ENCODE measurements at places on chromosomes 7 and 10.

DNA sequence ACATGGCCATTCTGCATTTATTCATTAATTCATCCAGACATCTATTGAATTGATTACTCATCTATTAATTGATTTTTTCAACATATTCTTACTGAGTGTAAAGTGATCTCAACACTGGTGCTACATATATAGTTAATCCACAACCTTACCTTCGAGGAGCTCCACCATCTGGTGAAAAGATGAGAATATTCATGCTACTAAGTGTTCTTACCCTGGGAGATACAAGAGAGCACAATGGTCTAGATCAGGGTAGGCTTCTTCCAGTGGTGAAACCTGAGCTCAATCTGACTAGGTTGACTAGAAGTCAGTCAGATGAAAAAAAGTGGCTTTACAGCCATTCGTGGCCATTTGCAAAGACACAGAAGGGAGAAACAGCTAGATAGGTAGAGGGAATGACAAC, 507.4 kb downstream of the ANKRD7 start:
- DNase-seq = no peak

- DNase-seq = no peak
Measured at GRCh38 chr10:88851706-88852105, at the start of gene ANKRD22. ANKRD22 (minus strand) TSS chr10:88851844; CDS start chr10:88851607, 237 bp downstream.

- DNase-seq = no peak
Measured at GRCh38 chr10:60309371-60309770, 80.3 kb downstream of the ANK3 start.

- DNase-seq = no peak
Measured at GRCh38 chr7:15557186-15557585, 4.6 kb downstream of the AGMO start.

DNA sequence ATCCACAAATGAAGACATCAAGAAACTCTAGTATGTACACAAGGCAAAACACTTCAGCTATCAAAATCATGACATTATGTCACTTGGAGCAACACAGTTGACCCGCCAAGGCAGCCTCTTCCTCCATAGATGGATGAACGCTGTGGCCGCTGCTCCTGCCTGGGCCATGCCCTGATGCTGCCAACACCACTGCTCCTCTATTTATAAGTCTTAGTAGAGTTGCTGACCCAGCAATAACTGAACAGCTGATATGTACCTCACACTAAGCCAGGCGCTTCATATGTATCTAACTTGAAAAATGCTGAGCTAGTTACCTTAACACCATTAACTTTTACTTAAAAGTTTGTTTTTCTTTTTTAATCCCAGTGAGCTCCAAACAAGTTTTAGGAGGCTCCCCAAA, 131.9 kb downstream of the LYZL1 start:
- no peak for DNase-seq

DNA sequence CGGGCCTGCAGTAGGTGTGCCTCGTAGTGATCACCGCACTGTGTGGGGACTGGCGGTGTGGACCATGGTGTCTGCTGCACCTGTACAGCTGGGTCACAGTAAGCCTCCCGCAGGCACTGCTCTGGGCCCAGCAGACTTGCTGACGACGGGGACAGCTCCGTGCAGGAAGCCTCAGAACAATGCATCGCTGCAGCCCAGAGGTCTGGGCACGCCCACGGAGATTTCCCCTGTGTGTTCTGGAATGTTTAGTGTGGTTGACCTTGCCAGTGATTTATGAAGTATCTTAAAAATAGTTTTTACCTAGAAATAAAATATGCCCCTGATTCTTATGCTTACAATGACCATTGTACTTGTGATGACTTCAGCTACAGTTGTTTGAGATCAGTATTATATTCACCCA, 59.1 kb upstream of the ZNF32 start:
- no peak for DNase-seq

DNA sequence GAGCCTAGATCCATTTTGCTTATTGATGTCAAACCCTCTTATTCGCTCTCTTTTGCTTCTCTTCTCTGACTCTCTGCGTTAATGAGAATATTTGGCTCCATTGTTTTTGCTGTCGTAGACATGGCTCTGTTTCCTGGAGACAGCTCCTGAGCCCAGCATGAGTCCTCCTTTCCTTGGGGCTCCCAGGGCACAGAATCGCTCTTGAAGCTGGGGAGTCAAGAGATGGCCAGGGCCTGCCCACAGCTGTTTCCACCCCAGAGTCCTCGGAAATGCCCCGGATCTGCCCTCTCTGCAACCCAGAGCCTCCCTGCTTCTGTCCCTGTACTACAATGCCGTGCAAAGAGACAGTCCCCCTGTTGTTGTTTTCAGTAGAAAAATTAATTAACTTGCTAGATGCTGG, 566.7 kb upstream of the FOXK1 start:
- no peak for DNase-seq

DNA sequence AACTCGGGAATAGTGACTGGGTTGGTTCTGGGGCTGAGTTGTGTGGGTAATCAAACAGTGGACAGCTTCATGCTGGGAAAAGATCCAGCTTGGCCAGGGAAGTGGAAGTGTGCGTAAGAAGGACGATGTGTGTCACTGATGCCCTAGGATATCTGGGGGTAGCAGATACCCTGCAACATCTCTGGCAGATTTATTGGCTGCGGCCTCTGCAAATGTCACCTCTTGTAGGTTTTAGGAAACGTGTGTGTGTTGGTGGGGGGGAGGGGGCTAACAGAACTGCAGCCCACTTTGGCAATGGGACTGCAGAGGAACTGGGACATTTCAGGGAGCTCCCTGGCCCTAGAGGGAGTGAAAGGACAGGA, 965 bp upstream of the AGAP3 start:
- no peak for DNase-seq

DNA sequence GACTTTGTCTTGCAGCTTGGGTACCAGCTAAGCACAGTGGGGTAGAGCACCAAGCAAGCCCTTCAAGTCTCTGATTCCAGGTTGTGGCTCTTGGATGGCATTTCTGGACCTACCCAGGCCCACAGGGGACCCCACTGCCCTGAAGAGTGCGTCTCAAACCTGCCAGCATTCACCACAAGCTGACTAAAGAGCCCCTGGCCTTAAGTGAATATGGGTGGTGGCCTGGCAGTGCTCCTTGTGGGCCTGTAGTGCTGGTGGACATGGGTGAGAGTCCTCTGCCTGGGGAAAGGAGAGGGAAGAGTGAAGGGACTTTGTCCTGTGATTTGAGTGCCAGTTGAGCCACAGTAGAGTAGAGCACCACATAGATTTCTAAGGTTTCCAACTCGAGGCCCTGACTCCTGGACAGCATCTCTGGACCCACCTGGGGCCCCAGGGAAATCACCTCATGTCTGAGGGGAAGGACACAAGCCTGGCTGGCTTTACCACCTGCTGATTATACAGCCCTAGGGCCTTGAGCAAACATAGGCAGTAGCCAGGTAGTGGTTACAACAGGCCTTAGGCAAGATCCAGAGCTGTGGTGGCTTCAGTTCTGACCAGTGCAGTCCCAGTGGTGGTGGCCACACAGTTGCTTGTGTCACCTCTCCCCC, 23.7 kb downstream of the GSDME start:
- DNase-seq = no peak

DNA sequence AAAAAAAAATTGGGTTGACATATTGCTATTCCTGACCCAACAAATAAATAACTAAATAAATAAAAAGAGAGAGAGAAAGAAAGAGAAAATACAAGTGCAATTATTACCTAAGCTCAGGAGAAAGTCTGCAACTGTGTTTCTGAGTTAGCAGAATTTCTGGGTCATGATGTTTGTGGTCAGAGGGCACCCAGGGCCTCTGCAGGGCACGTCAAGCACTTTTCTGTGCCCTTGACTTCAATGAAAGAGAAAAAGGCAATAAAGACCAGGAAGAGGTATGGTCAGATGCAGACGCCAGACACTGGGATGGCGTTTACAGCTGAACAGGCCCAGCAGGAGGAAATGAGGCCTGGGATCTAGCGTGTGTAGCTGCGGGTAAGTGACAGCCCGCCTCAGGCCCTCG, 160.9 kb upstream of the GDF10 start:
- DNase-seq = no peak

GRCh38 chr10:6980353-6980752, 400.3 kb upstream of the PRKCQ start:
- no peak for DNase-seq

DNA sequence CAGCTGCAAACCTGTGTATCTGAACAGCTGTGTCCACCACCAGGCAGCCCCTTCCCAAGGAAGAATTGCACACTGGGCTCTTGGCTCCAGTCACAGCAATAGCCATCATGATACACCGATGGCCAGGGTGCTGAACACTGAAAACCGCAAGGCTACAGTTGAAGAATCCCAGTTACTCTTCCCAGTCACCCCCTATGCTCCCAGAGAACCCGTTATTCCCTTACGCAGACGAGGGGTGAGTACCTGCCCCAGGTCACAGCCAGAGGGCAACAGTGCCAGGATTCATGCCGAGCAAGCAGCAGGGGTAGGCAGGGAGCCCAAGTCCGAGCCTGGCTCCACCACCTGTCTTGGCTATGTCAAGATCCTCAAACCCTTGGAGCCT, 57.8 kb downstream of the RASGEF1A start:
- DNase-seq = no peak

DNA sequence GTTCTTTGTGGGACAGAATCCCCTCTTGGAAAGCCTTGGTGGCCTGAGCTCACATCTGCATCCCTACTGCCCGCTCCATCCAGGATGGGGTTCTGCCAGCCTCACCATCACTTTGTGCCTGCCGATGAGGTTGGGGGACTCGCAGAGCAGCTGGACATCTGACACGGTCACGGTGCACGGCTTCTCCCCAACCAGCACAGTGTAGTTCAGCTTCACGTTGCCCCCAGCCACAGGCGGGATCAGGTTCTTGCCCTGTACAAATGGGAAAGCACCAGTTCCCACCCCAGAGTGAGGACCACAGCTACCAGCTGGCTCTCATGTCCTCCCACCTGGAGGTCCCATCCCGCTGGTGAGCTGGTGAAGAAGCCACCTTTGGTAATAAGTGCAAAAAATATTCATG, 395.8 kb downstream of the PLXNA4 start:
- DNase-seq = no peak

DNA sequence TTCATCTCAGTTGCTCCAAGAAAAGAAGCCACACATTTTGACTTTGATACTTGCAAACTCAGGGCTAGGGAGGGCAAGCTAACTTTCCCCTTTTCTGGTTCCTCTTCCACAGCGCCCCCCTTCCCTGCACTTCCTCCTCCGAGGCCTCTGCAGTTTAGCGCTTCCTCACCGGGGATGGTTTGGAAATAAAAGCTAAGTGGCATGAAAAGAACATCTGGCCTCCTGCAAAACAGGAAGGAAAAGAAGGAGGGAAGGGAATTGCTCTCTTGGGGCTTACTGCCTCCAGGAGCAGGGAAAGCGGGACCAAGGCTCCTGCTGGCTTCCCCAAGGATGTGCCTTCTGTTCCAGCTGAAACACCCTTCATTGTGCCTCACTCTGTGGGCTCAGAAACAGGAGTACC, 42.3 kb downstream of the PRKCQ start:
- DNase-seq = no peak

- DNase-seq = no peak
Measured at GRCh38 chr10:3542185-3542611, 242.8 kb downstream of the KLF6 start.

DNA sequence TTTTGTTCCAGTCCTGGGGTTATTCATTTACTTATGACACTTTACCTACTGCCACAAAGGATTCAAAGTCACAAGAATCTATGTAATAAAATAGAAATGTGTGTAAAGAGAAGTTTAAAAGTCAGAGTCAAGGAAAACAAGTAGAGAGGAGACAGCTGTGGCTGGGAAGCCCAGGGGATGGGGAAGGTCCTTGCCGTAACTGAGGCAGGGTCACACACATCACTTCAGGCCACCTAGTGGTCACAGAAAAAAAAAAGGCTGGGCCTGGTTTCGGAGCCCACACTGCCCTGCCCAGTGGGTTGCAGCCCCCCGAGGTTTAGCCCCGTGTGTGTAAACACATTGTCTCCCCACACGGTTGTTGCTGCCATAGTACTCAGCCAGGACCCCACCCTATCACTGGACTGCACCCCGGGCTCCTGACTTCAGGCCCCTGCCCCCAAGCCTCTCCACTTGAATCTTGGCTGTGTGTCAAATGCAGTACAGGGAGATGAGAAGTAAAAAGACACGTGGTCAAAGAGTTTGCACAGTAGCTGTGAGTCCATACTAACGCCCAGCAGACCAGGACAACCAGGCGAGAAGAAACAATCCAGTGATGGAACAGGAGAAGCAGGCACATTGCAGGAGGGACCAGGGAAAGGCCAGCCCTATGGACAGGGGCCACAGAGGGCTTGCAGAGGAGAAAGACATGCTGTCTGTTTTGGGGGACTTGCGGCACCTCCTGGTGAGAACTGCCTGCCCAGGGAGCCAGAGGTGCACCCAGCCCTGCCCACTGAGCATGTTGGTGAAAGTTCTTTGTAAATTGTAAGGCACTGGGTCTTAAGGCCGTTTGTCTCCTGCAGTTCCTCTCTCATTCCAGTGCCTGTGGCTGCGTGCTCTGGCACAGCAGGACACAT, 91.4 kb upstream of the MACROH2A2 start:
- DNase-seq = no peak
